ENCODE measurements at places on chromosomes 12 and 14.

DNA sequence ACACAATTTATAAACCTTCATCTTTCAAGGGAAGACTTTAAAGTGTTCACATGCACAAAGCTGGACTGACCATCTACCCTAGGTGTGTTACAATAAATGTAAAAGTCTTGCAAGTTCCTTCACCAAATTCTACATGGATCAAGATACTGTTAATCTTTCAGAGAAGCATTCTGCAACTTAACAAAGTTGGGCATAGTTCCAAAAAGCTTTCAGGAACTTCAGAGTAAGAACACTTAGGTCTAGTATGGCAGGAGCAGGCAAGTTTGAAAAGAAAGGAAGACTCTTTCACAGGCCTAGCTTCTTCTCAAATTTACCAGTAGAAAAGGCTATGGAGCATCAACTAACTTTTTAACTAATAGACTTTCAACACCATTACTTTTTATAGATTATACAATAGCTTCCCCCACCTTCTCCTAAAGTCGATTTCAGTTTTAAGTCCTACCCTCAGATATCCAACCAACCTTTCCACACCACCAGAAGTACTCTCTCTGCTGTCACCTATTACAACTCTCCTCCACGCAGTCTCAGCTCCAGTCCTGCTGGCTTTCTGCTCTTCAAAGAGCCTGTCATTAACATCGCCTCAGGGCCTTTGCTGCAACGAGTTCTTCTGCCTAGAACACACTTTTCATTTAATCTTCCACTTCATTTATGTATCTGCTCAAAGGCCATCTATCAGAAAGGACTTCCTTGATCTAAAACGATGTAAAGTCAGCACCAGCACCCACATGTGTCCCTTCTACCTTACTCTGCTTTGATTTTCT, 333.9 kb downstream of the CEP128 start:
- no peak for DNase-seq

GRCh38 chr14:20578325-20578724, 9.5 kb downstream of the RNASE11 start:
- DNase-seq: no peak

GRCh38 chr12:82519510-82519909, 161.2 kb downstream of the METTL25 start:
- DNase-seq: no peak

DNA sequence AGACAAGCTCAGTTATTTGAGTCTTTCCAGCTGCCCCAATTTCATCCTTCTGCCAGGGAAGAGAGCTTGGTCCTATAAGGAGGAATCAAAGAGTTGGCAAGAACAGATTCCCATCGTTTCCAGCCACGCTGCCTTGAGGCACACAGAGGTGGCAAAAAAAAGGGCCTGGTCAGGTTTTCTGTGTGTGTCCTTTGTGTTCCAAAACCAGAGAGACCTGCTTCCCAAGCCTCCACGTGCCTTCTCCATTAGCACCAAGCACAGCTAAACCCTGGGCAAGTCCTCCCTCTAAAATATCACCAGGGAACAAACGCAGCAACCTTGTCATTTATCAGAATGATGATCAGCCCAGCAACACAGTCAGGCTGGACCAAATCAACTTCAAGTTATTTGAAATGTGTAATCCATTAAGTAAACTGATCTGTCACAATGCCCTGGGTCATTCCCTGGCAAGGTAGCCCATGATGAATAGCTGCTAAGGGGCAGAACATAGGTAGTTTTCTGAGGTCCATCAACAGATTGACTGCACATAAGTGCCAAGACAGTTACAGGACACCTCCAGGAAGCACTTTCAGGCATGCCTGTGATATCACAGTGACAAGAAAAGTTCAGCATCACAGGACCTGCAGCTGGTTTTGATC, 28.6 kb upstream of the C12orf42 start:
- DNase-seq: no peak

DNA sequence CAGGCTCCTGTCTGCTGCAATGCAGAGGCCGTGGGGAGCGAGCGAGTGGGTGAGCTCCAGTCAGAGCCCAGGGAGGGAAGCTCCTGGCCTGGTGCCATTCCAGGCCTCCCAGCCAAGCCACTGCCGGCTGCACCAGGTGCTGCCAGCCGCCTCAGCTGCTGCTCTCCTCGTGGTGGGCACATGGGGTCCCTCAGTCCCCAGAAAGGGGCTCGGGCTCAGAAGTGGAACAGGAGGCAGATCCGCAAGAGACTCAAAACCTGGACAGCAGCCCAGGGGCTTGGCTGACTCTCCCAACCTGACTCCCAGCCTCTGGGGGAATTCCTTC, 2.4 kb downstream of the ABCB9 start:
- DNase-seq: peak; percentile 64

DNA sequence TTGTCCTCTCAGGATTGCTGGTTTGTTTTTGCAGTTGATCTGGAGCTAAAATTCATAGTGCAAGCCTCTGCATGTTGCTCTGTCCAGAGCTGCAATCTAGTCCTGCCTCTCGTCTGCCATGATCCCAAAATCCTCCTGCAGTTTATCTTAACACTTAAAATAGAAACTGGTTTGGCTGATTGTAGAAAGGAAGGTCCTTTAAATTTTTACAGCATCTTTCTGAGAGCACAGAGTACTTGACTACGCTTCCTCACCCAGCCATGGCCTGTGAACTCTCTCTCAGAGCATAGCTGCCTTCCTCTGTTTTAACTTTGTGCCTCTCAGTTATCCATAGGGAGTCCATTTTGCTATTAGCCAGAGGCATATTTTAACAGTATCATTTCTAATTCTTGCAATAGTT, 877.1 kb downstream of the C12orf50 start:
- no peak for DNase-seq

Data from NCI-H446 treated with DMSO at 0.1 percent for 48 hours (cell line).